ENCODE measurements at places on chromosomes 11 and 22.

GRCh38 chr11:72758304-72758689 is 6.1 kb upstream of the ARAP1 start:
- no peak for DNase-seq

GRCh38 chr22:32999039-32999815 is 59.0 kb downstream of the SYN3 start:
- DNase-seq: no peak

GRCh38 chr22:40046126-40046525 is 51.4 kb downstream of the FAM83F start:
- DNase-seq: no peak

- no peak for DNase-seq
Measured at GRCh38 chr22:24510637-24511625, 15.8 kb downstream of the UPB1 start.

DNA sequence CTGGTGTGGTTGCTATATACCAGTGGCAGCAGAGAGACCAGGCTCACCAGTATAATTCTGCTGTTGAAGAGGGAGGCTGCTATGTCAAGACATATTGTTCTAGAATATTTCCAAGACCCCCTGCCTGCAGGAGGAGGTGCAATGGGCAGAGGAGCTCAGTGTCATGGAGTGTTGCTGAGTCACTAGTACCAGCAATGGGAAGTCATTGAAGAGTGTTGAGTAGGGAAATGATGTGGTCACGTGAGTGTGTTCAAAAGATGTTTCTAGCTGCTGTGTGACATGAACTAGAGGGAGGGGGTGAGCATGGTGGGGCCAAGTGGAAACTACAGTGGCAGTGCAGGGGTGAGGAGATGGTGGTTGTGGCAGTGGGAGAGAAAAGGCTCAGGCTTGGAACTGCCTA is 76.3 kb upstream of the BIRC3 start:
- no peak for DNase-seq

- DNase-seq: no peak
Measured at GRCh38 chr22:39384750-39385480, 14.7 kb upstream of the TAB1 start.

GRCh38 chr11:118657238-118657637 is 22.2 kb downstream of the TREH start:
- DNase-seq: no peak

DNA sequence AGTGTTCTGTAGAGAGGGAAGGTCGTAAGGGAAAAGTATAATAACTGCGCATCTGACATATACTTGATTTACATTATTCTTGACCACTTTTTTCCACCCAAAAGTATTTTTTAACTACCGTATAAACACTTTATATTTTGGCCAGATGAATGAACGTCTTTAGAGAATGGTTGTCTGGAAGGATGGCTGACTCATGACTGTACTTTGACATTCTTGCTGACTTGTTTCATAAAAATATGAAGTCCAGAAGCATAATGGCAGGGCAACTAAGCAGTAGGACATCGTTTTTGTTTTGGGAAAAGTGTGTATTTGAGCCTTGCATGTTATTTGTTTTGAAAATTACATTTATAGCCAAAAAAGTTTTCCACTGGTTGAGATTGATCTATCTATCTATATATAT is 110.0 kb downstream of the OSBP2 start:
- DNase-seq: no peak

DNA sequence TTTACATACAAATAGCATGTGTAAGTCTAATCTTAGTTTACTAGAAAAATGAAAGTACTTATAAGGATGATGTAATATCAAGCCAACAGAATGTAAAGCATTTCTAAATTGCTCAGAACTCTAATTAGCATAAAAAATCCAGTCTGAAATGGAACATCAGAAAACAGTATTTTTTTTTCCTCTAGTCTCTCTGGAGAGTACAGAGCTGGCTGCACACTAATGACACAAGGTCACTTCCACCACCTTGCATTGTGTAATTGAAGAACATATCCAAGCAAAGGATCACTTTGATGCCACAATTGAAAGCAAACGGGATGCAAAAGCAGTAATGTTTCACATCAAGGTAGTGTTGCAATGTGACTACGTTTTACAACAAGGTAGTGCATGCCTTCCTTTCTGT is 548.0 kb upstream of the LUZP2 start:
- no peak for DNase-seq

GRCh38 chr11:38208951-38209350 is 1610.9 kb upstream of the RAG2 start:
- no peak for DNase-seq

GRCh38 chr11:69362315-69362714 is 68.4 kb downstream of the MYEOV start:
- no peak for DNase-seq

GRCh38 chr11:120413480-120413879 is 77.3 kb downstream of the ARHGEF12 start:
- DNase-seq: no peak

GRCh38 chr11:10499874-10500601 is 40.9 kb downstream of the RNF141 start:
- no peak for DNase-seq

- DNase-seq: no peak
Measured at GRCh38 chr22:49272546-49273125, 555.0 kb downstream of the BRD1 start.

DNA sequence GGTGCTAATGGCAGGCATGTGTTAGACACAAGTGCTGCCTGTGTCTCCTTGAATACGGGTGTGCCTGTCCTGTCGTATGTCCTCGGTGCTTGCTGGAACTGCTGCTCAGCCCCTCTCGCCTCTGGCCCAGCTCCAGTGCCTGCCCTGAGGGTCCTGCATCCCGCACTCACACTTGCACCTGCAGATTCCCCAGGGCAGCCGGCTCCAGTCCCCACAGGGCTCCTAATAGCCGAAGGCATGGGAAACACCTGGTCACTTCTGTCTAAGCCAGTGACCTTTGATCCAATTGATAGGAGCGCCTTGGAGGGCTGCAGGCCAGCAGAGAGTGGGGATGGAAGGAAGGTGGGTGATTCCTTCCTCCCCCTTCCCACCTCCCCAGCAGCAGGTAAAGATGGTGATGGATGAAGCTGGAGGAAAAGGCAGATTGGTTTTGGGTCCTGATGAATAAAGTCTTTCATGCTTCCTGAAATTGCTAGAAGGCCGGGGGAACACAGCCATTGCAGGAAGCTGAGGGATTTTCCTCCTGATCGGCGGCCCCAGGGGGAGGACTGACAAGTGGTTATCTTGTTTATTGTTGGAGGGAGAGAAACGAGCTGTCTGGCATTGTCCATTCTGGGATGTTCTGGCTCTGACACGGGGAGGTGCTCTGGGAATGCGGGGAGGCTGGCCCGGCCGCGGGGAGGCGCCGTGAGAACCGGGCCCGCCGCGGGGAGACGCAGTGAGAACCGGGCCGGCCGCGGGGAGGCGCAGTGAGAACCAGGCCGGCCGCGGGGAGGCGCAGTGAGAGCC is 110.9 kb upstream of the B3GAT1 start:
- no peak for DNase-seq

- no peak for DNase-seq
Measured at GRCh38 chr22:41274856-41275255, 11.1 kb downstream of the RANGAP1 start.

DNA sequence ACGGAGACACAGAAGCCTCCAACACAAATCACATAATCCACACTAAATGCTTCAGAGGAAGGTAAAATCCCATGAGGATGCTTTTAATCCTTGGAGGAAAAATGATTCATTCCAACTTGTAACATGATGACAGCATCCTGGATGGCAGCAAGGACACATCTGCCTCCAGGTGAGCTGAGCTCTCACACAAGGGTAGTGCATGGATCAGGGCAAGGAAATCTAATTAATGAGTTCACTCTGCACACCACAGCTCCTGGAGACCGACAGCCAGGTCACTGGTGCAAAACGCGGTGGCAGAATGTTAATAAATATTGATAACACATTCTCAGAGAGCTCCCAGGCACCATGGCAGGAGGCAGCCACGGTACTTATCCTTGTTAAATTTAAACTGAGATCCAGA is 40.3 kb upstream of the CYP2D6 start:
- no peak for DNase-seq

DNA sequence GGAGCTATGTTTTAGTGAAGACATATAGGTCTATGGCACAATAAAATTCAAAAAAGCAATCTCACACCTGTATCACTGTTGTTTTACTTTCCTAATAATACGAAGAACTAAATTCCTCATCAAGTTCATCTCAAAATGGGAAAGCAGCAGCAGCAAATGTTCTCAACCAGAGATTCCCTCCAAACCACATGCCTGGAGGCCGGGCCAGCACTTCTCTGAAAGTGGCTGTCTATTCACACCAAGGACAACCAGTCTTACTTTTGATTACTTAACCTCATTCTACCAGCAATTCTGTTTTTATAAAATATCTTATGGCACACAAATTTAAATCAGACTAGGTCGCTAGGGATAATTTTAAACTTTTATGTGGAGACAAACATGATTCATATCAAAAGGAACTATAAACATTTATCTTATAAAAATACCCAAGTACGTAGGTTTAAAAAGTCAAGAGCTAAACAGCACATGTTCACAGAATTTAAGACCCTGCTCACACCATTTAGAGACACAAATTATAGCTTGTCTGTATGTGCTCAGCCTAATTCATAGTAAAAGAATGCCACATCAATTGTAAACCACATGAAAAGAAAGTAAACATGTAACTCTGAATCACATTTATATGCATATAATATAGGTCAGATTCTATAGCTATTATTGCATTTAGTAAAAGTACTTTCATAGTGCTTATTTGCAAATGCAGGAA is 46.1 kb downstream of the RRAS2 start:
- no peak for DNase-seq

DNA sequence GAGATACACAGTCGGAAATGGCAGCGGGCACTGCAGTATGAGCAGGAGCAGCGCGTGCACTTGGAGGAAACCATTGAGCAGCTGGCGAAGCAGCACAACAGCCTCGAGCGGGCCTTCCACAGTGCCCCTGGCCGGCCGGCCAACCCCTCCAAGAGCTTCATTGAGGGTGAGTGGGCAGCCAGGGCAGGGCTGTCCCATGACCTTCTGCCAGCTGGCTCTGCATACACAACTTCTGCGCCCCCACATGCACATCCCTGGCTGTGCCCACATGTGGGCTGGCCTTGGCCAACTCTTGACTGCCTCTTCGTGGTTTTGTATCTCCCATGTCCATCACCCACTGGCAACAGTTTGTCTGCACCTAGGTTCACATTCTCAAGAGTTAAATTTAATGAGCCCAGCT is 81.1 kb downstream of the MORC2 start:
- DNase-seq: no peak

- peak; percentile 75 for DNase-seq
Measured at GRCh38 chr11:20360650-20361049, 2.9 kb upstream of the HTATIP2 start.

DNA sequence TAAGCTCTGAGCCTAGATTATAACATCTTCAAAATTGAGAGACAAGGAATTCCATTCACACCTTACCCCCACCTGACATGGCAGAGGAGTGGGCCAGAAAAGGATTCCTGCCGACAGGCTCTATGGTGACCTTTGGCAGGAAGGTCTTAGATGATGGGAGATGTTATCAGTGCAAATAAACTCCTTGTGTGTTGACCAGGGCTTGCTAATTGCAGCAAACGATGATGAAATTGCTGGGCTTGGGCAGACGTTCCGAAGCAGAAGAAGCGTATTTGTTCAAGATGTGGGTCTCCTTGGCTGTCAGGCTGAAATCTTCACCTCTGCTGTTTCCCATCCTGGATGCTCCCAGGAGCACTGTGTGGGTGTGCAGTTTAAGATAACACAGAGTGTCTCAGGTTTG is 183.7 kb upstream of the CADM1 start:
- no peak for DNase-seq

DNA sequence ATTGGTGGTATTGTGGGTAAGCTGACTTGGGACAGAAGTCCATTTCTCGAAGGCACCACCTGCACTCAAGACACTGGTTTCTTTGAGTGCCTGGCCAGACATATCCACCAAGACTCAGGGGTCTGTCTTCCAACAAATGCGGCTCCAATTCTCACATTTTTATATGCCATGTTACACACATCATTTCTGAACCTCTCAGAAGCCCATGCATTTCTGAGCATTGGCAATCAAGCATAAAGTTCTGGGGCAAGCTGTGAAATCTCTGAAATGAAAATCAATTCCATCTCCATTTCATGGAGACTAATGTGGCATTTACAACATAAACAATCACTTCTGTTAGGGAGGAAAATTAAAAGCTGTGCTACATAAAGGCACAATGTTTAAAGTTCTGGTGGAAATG is 243.7 kb downstream of the KIRREL3 start:
- no peak for DNase-seq

DNA sequence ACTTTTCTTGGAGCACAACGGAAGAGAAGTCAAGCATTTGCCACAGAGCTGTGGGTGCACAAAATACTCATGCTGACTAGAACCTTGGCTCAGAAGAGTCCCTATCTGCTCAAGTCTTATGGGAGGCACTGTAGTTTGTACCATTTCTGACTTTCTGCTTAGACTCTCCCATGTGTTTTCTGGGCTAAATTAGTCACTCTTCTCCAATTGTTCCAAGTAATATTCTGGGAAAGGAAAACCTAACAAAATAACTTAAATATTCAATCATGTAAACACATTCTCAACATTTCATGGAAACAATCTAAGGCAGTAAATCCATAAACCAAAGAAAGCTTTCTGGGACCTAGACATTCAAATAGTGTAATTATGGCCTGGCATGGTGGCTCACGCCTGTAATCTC is 220.7 kb downstream of the SWAP70 start:
- no peak for DNase-seq

DNA sequence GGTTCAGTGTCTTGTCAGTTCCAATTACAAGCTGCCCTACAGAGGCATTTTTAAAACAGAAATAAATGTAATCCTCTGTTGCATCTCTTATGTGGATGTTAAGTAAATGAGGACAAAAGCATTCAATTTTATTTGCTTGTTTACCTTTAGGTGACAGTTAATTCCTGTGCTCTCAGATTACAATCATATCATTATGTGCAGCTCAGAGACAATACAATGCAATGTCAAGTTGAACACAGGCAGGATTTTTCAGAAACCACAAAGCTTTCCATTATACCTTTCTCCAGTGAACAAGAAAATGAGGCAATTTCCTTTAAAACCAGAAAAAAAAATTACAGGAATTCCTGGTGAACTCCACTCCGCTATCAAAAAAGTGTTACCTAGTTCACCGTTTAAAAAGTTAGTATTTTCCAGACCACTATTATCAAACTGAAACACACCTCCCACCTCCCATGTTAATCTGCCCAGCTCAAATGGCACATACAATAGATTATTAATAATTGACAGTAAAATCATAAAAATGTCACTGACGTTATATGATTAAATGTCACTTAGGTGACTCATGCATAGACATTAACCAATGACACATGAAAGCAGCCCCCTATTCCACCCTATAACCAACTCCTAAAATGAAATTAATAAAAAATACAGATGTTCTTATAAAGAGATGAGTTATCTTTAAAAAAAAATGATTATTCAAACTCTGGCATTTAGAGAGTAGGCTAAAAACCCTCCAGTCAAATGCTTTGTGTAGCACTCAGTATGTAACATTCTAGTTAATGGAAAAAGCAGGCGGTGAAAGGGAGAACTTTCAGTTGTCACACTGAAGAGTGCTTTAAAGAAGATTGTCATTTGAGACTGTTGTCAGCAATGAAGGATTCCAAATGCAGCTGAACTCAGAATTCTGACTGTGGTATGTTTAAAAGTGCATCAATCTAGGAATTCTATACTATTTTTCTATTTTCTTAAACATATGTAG is 98.6 kb downstream of the MUC15 start:
- DNase-seq: no peak

- DNase-seq: no peak
Measured at GRCh38 chr11:6771926-6772893, at the start of gene OR2AG2. Gene OR2AG2 (minus strand): TSS chr11:6771976. CDS start chr11:6768957, 3,019 bp downstream.
